ENCODE measurements at places on chromosomes 5 and 9. TPM values are rescaled to one million over a fixed set of nuclear protein-coding genes. Genes with fewer than 3 reads are reported as not detected.

The PPP1R2B gene
- total RNA-seq = not detected

The PCDHA6 gene
- 0.12 TPM for total RNA-seq

- DNase-seq = no peak
These were observed 127.1 kb upstream of the MOCS2 start for GRCh38 chr5:53236683-53237082.

DNA sequence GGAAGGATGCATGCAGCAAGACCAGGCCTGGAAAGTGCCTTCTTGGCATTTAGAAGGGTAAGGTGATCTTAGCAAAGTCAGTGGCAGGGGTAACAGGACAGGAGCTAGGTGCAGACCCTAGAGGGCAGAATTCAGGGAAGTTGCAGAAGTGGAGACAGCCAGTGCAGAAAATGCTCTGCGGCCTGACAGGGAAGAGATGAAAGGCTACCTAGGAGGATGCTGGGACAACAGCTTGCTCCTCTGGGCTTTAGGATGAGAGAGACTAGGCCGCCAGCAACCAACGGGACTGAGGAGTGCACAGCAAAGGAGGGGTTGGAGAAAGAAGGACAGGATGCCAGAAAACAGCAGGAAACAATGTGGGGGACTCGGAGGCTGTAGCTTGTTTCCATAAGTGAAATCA, 219.9 kb downstream of the FSTL4 start:
- no peak for DNase-seq

DNA sequence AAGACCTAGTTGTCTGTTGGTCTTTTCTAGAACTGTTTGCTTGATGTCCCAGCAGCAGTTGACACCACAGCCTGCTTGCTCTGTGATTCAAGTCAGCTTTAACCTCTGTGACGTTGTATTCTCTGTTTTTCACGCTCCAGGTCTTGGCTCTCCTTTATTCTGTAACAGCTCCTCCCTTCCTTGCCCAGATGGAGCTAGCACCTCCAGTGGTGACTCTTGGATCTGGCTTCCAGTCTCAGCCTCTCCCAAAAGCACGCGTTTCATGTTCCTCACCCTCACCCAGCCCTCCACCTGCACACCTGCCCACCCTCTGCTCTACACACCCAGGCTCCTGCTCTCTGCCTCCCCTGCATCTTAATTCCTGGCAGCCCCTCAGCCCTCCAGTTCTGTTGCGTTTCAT, 50.6 kb downstream of the DMRT1 start:
- no peak for DNase-seq

Measured in RPMI7951 (cell line).